ENCODE measurements at places on chromosomes 3 and 15.

GRCh38 chr15:78630886-78631633 lies 9.9 kb downstream of the CHRNB4 start:
- DNase-seq = no peak

- no peak for DNase-seq
These were observed 6.6 kb downstream of the POLR2H start for GRCh38 chr3:184368116-184368515.

DNA sequence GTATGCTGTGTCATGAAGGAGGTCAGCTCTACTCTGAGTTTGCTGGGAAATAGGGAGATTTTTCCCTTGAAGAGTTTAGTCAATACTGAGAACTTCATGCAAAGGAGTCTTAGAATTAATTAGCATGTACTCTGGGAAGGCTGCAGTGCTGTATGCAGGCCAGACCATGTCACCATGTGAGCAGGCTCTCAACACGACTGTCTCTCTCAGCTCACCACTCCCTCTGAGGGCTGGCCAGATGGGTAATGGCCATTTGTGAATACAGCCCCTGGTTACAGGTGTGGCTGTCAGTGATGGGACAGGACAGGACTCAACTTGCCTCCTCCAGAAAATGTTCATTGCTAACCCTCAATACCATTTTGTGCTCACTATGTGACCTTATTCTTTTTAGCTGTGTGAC lies 5.1 kb upstream of the CERS3 start:
- DNase-seq = no peak

DNA sequence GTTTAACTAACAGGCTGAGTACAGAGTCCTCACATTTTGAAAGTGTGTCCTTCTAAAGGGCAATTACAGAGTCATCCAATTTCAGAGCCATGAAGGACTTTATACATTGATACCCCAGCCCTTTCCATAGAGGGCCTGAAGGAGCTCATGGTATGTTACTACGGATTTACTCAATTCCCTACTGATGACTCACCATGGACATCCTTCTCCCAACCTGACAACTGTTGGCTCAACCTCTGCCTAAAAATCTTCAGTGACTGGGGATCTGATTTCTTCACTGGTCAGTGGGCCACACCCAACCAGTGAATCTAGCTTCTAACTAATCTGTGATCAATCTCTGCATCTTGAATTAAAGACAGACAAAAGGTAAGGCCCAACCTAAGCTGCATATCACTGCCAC lies 963.4 kb upstream of the CFAP20DC start:
- no peak for DNase-seq

DNA sequence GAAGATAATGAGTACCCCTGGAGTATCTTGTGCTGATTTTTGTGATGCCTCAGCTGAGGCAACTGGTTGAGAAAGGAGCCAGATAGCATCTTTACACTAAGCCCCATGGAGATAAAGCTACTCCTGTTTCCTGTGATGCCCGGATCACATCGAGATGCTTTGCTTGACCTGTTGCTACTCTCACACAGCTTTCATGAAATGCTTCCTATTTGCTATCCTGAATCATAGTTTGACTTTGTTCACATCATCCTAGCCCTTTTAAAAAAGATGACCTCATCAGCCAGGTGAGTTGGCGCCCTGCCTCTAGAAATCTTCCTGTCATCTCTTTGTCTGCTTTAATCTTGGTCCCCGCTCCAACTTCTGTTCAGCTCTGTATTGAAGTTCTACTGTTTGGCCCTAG lies 409.6 kb upstream of the TBL1XR1 start:
- no peak for DNase-seq

DNA sequence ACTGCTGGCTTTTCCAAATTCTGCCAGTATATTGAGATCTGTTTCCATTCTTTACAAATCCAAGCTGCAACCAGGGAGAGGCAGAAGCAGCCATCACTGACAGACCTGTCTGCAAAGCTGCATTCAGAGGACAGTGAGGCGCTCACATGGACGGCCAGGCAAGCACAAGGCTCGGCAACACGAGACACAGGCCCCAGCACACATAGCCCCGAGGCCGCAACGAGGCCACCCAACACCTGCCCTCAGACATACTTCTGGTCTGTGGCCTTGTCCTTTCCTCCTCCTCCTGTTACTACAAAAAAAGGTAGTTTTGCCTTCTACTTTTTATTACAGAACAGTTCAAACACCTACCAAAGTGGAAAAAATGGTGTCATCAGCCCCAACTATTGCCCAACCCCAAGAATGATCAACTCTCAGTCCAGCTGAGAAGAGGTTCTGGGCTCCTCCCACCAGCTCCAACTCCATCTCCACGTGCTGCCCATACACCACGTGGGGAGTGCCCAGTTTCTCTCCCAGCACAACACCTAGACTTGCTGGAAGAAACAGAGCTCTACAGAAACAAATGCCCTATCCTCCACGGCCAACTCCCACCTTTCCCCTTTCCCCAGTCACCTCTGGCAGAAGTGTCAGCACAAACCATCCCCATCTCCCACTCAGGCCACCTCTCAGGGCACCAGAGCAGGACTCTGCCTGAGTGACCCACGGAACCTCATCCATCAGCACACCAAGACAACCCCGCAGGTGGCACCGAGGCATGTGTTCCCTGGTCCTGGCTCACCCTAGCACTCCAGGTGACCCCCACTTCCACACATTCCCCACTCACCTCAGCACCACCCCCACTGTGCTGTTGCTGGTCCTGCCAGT lies 7.4 kb downstream of the ZXDC start:
- DNase-seq = peak; percentile 9

GRCh38 chr15:76575274-76575673 lies 238.7 kb downstream of the ISL2 start:
- DNase-seq = no peak

- DNase-seq = no peak
These were observed 26.7 kb downstream of the PIK3CA start for GRCh38 chr3:179174898-179175297.

DNA sequence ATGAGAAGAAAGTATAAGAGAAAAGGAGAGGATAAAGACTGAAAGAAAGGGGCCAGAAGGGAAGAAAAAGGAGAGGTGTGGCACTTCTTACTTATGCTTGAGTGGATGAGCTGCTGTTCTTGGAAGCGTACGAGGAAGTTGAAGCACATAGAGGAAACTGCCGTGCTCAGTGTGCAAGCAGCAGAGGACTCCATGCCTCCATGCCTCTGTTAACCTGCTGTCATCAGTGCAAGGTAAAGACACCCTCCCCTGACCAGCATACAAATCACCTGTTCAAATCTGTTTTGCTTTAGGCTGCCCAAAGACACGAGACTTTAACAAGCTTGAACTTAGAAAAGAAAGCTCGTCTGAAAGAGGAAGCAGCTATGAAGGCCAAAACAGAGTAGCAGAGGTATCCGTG lies 6.4 kb downstream of the WDR5B start:
- no peak for DNase-seq

DNA sequence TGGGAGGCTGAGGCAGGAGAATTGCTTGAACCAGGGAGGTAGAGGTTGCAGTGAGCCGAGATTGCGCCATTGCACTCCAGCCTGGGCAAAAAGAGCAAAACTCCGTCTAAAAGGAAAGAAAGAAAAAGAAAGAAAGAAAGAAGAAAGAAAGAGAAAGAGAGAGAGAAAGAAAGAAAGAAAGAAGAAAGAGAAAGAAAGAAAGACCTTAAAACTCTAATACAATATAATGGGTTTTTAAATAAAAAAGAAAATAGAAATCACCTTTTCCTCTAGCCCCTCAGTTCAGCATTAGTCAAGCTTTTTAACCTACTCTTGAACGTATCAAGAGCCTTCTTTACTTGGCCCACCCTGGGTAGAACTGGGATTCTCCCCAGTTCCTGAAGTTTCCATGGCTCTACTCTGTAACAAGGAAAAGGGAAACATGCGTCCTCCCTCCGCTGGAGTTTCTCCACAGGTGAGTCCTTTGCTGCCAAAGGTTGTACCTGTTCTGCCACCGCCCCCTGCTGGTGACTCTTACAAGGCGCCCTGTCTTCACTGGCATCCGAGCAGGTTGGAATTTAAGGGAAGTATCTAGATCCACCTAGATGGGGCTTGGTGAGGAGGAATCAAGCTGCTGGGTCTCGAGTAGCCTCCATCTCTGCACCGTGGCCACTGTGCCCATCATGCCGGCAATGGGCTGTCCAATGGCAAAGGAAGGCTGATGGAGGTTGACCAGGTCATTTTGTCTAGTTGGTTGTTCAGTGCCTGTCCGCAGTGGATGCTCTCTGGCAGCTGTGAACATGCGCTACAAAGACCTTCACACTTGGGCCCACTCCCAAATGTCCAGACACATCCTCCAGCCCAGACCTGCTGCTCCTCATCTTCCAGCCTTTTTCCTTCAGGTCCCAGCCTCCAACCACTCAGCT lies 20.6 kb upstream of the EPHB3 start:
- DNase-seq = peak; percentile 77

DNA sequence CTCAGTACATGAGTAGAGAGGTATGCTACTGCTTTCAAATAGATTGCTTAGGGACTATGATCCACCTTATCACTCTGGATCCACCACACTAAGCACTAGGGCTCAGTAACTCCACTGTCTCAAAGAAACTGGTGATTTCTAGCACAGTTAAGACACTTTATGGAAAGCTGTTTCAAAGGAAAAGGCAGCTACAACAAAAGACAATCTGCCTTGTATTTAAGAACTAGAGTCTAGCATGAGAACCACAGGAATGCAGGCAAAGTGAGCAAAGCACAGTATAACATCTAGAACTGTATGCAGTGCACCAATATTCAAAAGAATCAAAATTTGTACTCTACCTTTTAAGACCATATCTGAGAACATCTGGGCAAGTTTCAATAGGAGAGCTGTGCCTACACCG lies 17.9 kb downstream of the TFRC start:
- no peak for DNase-seq

DNA sequence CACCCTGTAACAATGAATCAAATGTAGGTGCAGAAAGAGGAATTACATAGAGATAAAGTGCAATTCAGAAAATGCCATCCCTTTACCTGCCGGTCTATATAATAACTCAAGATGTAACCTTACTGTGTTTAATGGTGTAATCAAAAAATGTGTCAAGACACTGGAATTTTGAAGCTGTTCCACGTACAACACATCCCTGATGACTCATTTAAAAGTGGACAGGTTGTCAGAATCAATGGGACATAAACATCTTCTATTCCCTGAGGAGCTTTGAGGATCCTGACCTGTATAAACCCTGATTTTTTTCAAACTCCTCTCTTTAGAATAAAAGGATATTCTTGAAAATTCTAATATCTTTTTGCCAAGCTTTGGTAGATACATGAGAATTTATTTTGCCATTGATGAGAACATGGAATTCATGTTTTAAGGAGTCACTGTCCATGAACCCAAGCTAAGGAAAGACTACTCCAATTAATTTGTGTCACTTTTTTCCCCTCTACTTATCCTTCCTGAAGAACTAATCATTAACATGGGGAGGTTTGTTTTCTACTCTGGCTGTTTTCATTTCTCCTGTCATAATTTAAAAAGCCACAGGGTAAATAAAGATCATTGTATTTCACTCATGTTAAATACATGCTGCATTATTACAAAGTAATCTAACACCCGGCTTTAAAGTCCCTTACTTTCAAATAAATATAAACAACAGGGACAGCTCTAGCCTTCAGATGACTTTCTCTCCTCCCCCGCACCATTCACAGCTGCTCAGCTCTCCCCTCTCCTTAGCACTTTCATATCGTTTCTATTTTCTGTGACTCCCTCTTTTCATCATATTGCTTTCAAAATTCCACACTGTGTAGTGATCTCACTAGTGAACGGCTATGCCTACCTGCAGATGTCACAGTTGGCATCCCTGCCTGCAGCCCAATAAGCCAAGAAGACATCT lies 138.3 kb downstream of the TAFA4 start:
- DNase-seq = no peak

DNA sequence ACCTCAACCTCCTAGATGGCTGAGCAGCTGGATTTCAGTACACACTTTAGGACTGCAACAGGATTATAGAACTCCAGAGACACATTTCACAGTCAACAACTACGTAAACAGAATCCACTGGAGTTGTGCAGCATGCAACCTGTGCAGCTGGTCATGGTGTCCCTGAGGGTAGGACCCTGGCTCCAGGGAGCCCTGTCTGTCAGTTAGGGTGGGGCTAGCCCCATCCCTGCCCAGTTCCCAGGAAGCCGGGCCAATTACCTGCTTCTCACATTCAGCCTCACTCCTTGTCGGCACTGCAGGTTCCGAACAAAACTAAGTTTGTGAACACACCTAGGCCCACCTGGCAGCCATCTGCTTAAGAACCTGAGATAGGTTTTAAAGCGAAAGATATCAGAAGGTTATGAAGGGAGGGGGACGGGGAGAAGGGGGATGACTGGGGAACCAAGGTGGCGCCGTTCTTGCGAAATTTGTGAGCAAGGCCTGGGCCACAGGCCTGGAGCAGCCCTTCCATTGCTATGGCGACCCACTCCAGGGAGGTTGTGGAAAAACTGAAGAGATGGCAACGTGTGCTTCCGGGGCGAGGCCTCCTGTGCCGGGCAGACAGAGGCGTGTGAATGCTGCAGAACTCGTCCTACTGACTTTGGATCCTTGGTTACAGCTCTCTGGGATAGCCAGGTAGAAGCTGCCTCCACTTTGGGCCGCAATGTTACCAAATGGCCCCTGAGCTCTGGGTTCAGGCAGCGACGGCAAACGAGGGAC lies 25.3 kb downstream of the ACSBG1 start:
- no peak for DNase-seq

DNA sequence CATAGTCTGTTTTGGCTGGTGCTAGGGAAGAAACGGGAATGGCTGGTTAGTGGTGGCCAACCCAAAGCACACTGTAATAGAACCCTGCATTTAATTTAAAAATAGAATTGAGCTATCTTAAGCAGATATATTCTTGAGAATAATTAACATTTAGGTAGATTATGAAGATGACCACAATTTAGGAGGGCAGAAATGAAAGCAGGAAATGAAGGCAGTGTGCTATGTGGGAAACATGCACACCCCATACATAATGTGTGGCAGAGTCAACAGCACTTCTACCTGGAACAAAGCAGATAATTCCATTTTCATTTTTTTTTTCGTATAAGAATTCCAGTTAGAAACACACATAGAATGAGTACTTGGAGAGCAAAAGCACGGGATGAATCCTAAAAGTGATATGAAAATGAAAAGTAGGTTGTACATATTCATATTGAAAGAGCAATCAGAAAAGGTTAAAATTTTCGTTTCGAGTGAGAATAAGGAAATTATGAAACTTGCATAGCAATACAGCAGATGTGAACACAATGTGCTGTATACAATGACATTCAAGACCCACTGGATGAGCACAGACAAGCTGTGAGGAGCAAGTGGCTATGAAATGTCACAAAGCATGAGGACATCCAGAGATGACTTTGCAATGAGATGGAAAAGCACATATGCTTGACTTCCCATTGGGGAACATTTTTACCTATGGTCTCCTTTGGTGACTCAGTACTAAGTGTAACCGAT lies 102.6 kb downstream of the TFG start:
- DNase-seq = no peak

All from activated T-cell treated with anti-CD3 and anti-CD28 coated beads, Interleukin-2, amount 50 U/mL, for 1 hour (primary cell).